NCI-H2227 treated with DMSO at 0.1 percent for 48 hours (cell line): ENCODE measurements at places on chromosomes 3 and 15.

DNA sequence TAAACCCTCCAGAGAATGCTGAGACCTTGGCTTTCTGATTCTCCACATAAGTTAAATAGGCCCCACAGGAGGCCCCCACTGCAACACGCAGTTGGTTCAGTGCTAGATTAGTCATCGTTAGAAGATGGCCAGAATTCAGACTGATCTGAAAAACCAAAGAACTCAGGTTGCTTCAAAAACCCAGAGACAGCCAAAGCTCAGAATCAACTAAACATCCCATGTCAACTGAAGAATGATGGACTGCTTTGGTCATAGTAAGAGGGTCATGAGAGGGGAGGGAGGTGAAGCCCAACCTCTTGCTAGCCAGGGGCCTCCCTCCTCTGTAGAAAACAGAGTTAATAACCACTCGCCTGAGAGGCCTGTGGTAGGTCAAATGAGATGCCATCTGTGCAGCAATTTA lies 93.1 kb downstream of the AKAP13 start:
- DNase-seq = peak; percentile 64

DNA sequence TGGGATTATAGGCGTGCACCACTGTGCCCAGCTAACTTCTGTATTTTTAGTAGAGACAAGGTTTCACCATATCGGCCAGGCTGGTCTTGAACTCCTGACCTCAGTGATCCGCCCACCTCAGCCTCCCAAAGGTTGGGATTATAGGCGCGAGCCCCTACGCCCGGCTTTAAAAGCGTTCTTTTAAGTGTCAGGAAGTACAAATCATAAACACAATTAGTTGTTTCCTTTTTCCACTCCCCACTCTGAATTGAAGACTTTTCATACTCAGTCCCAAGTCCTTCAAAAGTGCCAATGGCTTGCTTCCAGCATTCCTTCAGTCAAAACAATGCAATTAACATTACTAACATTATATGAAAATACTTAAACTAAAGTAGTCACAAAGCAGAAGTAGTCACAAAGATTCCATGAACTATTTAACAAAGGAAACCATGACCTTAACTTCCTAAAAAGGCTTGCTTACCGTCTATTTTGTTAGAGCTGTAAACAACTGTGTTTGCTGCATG lies 8.1 kb downstream of the WDR82 start:
- DNase-seq = no peak

GRCh38 chr3:186069199-186069598 lies 39.7 kb downstream of the ETV5 start:
- no peak for DNase-seq

DNA sequence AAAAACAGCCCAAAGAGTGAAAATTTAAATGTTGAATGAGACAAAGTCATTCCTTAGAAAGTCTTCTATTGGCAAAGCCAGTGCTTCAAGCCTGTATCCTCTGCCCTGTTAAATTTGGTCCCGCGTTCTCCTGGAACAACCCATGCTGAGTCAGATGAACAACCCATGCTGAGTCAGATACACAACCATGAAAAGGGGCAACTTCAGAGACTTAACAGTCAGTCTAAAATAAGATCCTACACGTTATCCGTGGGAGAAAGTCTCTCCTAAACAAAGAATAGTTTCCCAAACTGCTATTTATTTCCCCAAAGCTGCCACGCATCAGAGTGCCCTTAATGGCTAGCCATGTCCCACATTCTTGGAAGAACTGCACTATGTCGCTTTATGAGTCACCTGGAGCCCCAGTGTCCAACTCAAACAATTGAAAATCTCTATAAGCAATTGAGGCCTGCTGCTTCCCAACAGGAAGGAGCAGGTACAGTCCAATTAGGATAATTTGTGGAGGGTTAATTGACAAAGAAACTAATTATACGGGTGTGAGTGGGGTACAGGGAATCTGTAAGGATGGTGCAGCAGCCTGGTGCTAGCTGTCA lies 66.1 kb downstream of the WHAMM start:
- DNase-seq = no peak

GRCh38 chr3:112498914-112499711 lies at the start of gene BTLA:
TSS of gene BTLA (minus strand) at chr3:112499472. CDS start at chr3:112499358, 114 bp downstream.
- DNase-seq = no peak

- DNase-seq = no peak
These were observed 3.0 kb upstream of the HDGFL3 start for GRCh38 chr15:83210619-83211018.

- no peak for DNase-seq
These were observed 31.2 kb downstream of the MAGEF1 start for GRCh38 chr3:184680385-184681345.

GRCh38 chr3:140553591-140553990 lies 124.3 kb upstream of the TRIM42 start:
- no peak for DNase-seq

DNA sequence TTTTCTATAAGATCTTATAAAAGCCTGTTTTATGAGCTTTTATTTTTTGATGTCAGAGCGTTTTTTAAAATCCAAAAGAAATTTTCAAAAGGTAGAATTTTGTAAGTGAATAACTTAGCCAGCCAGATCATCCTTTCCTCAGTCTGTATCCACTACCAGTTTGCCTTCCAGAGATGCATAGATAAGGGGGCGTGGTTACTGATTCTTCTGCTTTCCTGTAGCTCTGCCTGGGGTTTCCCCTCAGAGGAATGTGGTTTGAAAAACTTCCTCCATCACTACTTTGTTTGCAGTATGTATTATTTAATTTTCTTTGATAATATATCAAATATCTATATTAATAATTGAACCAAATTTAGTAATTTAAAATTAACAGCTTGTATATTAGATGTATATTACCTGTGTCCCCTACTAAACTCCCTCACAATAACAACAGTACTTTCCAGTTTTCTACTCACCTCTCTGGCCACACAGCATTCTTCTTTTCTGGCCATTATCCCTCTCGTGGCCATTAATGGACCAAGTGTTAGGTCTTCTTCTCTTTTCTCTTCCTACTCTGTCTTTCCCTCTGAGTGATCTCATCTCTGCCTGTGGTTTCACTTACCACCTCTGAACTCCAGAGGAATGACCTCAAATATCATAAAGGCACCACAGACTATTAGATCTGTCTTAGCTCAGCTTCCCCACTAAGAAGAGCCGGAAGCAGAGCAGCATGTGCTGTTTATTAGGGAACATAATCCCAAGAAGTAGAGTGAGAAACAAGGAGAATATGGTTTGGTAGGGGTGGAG lies 239.7 kb downstream of the UBE2E2 start:
- DNase-seq = no peak

DNA sequence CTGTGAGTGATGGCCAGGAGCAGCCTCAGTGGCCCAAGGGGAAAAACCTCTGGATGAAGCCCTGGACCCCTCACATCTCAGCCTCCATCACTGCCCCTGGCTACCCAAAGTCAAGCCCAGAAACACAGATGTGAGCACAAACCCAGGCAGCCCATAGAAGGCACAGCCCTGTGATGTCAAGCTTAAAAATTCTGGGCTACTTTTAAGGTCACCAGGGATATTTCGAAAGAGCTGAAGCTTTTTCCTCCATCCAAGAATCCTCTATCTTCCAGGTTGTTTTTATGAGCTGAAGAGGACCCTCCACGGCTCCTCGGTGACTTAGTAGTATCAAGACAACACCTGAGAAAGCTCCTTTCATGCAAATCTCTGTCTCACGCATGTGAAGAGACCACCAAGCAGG lies 11.5 kb downstream of the LIPC start:
- DNase-seq = no peak

- DNase-seq = no peak
These were observed 74.6 kb downstream of the GTPBP8 start for GRCh38 chr3:113065336-113065735.

DNA sequence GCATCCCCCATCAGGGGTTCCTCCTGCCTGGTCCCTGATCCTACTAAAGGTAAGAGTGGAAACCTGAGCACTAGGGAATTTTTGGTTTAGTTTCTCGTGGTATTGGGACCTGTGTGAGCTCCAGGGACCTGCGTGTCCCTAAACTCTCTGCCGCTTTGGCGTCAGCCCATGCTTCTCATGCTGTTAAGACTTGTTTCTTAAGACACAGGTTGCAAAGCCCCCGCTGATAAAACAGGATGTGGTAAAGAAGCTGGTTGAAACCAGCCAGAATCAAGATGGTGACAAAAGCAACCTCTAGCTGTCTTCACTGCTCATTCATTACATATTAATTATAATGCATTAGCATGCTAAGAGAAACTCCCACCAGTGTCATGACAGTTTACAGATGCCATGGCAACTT lies 64.6 kb downstream of the LYZL4 start:
- DNase-seq = no peak

DNA sequence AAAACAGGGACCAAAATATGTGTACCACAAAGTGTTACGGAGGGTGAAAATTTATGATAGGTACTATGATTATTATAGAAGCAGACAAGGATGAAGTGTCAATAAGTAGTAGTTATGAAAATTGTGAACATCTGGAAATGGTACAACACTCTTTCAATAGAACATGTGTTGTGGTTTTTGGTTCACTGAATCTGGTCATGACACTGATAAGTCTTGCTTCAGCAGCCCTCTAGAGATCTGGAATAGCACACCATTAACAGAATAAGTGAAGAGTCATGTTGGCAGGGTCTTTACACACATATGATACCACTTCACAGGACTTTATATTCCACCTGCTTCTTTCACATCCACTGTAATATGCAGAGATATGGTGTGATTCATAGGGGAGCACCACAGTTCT lies 985.2 kb upstream of the SEMA6D start:
- no peak for DNase-seq
